Stimulated activated CD8-positive, alpha-beta memory T cell treated with anti-CD3 and anti-CD28 coated beads, Interleukin-12 subunit alpha, Interleukin-12 subunit beta, amount 100 ng/mL, for 1 hour (primary cell): ENCODE measurements at places on chromosomes 4 and X.

DNA sequence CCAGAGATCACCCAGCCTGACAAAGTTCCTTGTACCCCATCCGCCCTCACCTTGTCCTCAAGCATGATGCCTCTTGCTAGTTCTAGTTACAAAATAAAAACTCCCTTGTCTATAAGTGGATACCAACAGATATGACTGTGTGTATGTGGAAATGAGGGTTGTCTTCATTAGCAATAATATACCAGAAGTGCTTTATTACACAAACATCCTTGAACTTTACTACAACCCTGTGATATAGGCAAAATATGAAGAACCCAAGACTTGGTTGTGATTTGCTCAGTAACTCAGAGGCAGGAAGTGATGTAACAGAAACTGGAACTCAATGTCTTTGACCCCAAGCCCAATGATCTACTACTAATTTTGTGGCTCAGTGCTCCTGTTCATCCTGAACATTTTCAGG is 97.6 kb downstream of the AKAP4 start:
- no peak for DNase-seq

DNA sequence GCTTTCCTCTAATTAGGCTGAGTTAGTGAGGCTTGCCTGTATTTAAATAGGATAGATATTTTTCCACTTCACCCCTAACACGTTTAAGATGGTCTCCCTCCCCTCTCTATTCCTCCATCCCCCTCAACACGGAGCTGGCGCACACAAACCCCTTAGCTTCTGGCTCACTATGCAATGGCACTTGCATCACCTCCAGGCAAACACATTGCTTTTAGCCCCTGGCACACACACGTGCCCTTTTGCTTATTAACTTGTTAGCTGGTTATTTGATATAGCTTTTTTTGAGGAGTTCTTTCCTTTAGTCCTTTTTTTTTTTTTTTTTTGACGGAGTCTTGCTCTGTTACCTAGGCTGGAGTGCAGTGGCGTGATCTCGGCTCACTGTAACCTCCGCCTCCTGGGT is 94.3 kb downstream of the HDAC8 start:
- DNase-seq = no peak

DNA sequence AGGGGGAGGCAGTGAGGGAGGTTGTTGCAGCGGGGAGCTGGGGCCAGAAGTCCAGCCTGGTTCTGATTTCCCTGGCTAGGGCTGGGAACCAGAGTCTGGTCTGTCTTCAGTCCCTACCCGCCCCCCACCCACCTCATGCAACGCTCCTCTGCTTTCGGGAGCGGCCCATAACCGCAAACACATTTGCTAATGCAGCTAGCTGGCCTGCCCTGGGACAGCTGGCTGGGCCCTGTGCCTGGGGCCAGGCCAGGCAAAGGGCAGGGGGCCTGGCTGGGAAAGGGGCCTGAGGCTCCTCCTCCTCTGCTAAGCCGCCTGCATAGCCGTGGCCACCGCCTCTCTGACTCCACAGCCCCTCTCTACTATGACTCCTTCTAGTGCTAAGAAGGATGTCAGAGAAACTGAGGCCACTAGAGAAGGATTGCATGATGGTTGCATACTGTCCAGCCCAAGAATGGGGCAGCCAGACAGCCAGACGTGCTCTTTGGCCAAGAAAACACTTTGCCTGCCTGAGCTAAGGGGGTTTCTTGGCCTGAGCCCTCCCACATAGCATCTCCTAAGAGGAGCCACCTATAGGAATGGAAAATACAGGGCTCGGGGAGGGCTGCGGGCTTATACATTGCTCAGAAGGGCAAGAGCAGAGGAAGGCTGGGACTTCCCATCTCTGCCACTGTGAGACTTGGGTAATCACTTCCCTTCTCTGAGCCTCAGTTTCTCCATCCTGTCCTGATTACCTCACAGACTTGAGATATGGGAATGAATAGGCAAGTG is 76.9 kb downstream of the PJA1 start:
- DNase-seq = no peak

GRCh38 chr4:17667653-17668201 is 53.3 kb downstream of the MED28 start:
- DNase-seq = no peak

DNA sequence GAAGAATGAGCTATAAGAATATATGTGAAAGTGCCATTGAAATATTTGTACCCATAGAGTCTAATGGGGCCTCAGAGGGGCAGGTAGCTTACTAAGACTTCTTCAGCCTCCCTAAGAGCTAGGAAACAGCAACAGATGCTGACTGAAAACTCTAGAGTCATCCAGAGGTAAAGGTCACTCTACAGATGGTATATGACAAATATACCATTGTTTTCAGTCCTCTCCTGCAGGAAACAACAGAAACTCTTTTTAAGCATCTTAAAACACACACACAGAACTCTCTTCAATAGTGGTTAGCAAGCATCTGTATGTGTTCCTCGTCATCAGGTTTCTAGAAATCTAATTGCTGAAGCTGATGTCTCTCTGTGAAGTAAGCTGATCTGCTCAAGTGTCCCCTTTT is 313.8 kb upstream of the GATB start:
- DNase-seq = no peak

DNA sequence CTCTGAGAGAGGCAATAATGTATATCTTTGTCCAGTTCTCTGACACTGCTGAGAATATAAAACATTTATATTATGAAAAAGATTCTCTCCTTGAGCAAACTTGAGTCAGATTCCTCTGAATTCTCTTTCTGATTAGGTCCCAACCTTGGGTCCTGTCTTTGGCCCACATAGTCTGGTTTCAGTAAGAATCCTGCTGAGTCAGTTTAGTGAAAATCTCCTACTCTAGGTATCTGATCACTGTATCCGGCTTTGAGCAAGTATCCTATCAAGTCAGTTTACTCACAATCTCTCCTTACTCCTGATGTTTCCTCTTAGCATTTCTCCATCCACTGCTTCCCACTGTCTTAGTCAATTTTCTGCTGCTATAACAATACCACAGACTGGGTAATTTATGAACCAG is 253.9 kb downstream of the OPHN1 start:
- no peak for DNase-seq

DNA sequence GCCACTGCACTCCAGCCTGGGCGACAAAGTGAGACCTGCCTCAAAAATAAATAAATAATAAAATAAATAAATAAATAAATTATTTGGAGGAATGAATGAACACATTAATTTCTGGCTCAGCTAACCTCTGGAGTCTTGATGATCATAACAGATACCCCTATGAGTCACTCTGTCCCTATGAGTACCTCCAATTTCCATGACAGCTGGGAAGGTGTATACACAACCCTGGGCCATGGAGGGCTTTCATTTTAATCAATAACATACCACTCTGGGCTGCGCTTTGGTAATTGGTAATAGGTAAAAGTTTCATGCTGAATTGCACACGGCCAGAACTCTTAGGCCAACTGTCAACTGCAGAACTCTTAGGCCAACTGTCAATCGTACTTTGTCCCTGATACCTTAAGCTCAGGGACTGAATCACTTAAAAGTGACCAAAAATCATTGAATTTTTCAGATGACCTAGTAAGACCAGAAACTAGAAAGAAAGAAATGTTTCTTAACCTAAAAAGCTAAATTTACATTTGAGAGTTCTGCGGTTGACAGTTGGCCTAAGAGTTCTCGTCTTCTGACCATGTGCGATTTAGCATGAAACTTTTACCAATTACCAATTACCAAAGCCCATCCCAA is 112.4 kb downstream of the ATP11C start:
- DNase-seq = no peak

DNA sequence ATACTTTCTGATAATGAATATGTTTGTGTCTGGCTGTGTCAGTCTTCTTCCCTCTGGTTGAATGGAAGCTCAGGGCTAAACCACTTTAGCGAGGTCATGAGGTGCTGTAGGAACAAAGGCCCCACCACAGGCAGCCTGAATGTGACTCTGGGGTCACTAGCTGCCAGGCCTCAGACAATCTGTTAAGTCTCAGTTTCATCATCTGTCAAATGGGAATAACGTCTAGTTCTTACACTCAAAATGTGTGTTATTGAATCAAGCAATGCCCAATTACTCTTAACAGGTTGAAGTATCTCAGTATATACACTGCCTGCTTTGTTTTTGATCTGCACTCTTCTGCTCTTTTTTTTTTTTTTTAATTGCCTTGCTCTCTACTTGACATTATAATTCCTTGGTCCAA is 148.6 kb downstream of the STK32B start:
- no peak for DNase-seq

DNA sequence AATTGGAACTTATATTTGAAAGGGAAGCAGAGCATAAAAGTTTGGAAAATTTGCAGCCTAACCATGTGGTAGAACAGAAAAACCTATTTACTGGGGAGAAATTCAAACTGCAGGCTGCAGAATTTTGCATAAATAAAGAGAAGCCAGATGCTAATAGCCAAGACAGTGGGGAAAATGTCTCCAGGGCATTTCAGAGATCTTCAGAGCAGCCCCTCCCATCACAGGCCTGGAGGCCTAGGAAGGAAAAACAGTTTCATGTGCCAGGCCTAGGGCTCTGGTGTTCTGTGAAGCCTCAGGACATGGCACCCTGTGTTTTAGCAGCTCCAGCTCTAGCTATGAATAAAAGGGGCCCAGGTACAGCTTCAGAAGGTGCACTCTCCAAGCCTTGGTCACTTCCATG is 648.7 kb upstream of the FRG1 start:
- DNase-seq = no peak

DNA sequence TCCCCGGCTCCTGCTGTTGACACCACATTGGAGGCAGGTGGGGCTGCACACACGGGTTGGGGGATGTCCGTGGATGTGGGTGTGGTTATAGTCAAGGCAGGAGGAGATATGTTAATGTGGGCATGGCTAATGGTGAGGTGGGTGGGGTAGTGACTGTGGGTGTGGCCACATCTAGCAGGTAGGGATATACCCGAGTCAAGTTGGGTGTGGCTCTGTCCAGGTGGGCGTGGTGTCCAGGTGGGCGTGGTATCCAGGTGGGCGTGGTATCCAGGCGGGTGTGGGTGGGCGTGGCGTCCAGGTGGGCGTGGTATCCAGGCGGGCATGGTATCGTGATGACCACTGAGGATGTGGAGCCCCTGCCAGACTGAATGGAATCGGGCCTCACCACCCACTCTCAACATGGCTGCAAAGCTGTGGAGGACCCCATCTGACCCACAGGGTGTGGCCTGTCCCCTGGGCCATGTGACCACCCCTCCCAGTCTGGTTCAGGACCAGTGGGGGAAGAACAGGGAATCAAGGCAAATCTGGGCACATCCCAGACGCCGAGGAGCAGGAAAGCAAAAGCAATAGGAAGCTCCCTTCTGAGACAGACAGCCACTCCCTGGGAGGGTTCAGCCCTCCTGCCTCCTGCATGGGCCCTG is 21.0 kb downstream of the MAN2B2 start:
- DNase-seq = no peak

- no peak for DNase-seq
These were observed 27.4 kb downstream of the KLF3 start for GRCh38 chr4:38691251-38692008.

DNA sequence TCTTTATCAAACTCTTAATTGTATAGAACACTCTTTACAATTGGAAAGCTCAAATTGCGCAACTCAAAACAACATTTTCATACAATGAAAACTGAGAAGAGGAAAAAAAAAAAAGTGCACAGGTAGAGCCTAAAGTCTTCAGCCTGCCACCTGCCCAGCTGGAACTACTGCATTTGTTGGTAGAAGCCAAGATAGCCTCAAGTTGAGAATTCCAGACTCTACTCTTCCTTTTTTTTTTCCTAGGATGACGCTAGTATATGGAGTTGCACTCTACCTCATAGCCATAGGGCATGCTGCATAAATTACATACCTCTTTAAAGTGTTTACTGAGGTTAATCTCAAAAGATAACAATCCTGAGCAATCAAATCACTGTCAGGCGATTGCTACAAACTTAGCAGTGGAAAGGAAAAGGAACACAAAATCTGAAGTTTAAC is 13.6 kb downstream of the ABCG2 start:
- no peak for DNase-seq

GRCh38 chr4:105543881-105544280 is 8.5 kb upstream of the ARHGEF38 start:
- DNase-seq = no peak

- no peak for DNase-seq
These were observed 8.9 kb downstream of the XAGE1A start for GRCh38 chrX:52504551-52504950.

- DNase-seq = no peak
These were observed 65.3 kb downstream of the EGF start for GRCh38 chr4:109977854-109978501.

GRCh38 chrX:41064018-41064417 is 21.2 kb upstream of the USP9X start:
- DNase-seq = no peak

DNA sequence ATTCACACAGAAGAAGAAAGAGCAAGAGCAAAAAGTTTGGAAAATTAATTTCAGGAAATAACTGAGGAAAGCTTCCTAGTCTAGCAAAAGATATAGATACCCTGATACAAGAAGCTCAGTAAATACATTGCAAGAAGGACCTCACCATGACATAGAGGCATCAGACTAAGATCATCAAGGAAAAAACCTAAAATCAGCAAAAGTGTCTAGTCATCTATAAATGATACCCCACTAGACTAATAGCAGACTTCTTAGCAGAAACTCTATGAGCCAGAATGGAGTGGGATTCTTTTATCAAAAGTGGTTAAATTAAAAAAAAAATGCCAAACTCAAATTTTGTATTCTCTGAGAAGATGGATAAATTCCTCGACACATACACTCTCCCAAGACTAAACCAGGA is 10.5 kb upstream of the APOOL start:
- DNase-seq = no peak

- DNase-seq = no peak
These were observed 209.5 kb upstream of the PACRGL start for GRCh38 chr4:20490734-20491133.

DNA sequence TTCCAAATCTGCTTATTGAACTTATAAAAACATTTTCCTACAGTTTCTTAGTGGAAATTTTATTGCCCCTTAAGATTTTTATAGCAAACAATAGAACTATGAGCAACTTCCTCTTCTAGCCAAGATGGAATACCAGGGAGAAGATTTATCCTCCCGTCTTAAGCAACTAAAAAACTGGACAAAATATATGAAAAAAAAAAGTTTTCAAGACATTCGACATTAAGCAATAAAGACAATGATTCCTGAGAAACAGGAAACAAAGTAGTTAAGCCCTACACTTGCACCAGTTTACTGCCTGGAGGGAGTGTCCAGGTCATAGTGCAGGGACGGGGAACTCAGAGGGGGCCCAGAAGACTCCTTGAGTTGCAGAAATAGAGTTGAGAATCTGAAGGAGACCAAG is 516.1 kb upstream of the DIPK2B start:
- no peak for DNase-seq

- DNase-seq = no peak
These were observed 2731.9 kb downstream of the ARAP2 start for GRCh38 chr4:33512397-33512796.

DNA sequence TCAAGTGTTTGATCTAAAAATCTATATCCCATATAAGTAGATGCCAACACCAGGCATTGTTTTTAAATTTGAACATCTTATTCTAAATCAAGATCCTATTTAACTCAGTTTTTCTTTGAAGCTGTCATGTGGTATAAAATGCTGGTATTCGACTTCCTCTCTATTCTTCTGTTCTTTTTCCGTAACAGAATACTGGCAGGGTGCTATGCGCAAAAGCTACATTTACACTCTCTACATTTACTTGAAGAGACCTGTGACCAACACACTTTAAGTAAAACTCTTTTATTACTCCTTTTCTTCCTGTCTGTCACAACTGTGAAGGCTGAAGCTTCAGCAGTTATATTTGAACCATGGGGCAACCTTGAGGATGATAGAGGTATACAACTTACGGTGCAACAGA is 612.8 kb downstream of the C4orf33 start:
- DNase-seq = no peak
